Activated T-cell treated with anti-CD3 and anti-CD28 coated beads, Interleukin-2, amount 50 U/mL, for 1 hour (primary cell): ENCODE measurements at places on chromosomes 12 and 14.

DNA sequence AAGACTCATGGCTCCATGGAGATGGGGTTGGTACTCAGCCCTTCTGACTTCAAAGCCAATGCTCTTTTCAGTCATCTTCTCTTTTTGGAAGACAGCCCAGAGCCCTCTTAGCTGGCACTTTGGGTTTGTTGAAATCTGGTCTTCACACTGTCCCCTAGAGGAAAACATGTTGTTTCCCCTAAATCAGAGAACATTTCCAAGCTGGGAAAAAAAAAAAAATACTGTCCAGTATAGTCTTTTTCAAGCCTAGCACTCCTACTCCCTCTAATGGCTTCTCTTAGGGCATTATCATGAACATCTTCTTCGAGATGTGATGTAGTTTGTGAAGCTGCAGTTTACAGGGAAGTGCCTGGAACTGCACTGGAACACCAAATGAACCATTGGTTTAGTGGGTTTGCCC is 3.0 kb upstream of the ZC3H14 start:
- no peak for DNase-seq

- no peak for DNase-seq
Measured at GRCh38 chr12:848173-848865, 95.9 kb downstream of the WNK1 start.

DNA sequence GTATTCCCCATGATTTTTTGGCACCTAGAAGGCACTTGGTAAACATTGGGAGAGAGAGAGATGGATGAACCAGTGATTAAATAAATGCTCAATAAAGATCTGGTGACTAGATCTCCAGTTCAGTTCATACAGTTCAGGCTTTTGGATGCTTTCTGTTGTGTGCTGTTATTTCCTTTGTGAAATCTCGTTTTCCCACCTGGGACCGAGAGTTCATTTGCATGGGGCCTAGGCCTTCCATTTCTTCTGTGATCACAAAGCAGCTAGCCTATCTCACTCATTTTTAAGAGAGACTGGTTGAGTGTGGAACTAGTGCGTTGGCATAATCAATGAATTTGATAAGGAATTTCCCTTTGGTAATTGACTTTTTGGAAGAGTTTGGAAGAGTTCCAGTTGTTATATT is 104.0 kb downstream of the VRK1 start:
- no peak for DNase-seq

DNA sequence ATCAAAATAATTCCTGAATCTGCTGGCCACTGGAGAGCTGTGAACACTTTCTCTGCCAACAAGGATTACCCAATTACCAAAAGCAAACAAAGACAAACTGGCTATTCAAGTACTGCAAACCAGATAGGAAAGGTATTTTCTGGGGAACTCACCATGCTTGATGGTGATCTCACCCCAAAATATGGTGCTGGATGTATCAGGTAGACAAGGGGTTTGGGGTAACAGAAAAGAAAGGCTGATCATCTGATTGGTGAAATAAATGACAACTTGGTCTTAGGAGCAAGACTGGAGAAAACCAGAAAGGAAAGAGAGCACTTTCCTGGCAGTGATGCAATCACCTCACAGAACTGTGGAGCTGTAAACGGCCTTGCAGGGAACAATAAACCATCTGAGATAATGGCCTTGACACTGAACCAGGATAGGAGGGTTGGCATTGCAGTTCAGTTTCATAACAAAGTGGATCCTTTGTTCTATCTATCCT is 31.0 kb upstream of the NPFF start:
- no peak for DNase-seq

- DNase-seq, result no peak
Measured at GRCh38 chr12:46556819-46557524, 184.4 kb upstream of the SLC38A2 start.

GRCh38 chr12:121334513-121335343 is 17.5 kb downstream of the ANAPC5 start:
- no peak for DNase-seq

GRCh38 chr12:4874671-4875070 is 35.0 kb upstream of the KCNA1 start:
- no peak for DNase-seq

- DNase-seq, result no peak
Measured at GRCh38 chr14:91175291-91176201, 61.7 kb downstream of the DGLUCY start.

- DNase-seq, result no peak
Measured at GRCh38 chr12:19550626-19551025, 111.3 kb downstream of the AEBP2 start.

DNA sequence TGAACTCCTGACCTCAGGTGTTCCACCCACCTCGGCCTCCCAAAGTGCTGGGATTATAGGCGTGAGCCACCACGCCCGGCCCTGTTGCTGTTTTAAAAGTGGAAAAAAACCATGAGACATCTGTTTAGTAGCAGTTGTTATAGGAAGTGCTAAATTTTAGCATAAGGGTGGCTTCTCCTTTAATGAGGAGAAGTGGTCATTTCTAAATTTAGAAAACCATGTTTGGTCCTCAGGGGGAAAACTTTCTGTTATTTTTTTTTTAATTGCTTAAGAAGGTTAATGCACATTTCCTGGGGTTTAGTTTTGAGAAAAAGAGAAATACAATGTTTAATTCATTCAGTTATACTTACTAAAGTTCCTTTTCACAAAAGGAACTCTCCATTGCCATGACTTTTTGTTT is 102.1 kb downstream of the MYRFL start:
- DNase-seq, result no peak

DNA sequence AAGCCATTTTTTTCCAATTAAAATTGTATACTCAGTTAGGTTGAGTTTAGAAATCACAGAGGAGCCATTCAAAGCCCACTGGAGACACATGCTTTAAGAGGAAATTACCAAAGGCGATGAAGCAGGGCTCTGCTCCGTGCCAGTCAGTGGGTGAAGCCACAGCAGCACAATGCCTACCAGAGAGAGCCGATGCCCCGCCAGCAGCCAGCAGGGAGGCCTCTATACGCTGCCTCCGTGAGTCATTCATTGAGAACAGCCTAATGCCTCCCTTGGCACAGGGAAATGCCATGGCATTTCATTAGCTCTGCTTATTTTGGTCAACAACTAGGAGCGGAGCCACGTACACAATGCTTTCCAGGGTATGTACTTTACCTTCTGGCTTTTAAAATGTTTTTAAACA is 197.8 kb upstream of the FRMD6 start:
- no peak for DNase-seq

DNA sequence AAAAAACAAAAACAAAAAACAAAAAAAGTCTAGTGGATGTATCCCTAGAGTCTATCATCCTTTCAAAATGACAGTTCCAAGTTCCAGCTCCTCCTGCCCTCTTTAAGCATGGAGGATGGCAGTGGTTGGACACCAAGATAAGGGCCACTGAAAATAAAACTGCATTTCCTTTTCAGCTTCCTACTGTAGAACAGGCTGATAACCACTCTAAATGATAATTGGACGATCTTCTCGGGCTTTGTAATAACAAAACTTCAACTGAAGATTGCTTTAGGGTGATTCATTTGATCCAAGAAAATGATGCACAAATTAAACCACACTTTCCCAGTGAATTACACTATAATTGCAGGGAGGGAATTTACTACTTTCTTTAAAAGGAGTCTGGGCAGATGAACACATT is 42.2 kb upstream of the CRACR2A start:
- no peak for DNase-seq

DNA sequence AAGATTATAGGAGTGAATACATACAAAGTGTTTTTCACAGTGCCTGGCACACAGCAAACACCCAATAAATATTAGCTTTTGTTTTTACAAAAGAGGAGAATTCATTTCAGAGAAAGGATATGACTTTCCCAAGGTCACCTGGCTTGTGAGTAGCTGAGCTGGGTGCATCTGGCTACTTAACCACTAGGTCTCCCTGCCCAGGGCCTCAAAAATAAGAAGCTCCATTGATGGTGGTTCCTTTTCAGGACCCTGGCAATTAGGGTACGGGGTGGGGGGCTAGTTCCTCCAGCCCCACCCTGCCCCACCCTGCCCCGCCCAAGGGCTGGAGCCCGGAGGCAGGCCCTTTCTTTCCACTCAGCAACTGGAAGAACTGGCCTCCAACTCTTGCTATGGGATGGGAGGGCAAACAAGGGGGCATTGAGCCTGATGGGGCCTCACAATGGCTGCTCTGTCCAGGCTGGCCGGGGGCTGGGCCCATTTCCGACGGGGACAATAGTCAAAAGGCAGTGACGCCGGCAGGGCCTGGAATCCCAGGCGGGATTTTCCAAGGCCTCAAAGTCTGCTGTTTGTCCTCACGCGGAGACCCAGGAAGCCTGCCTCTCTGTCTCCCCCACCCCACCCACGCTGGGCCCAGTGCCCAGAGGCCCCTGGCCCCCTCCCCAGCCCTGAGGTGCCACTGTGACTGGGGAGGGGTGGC is 8.2 kb upstream of the ATG101 start:
- DNase-seq, result no peak

GRCh38 chr14:59347511-59347900 is 117.7 kb downstream of the GPR135 start:
- DNase-seq, result no peak

DNA sequence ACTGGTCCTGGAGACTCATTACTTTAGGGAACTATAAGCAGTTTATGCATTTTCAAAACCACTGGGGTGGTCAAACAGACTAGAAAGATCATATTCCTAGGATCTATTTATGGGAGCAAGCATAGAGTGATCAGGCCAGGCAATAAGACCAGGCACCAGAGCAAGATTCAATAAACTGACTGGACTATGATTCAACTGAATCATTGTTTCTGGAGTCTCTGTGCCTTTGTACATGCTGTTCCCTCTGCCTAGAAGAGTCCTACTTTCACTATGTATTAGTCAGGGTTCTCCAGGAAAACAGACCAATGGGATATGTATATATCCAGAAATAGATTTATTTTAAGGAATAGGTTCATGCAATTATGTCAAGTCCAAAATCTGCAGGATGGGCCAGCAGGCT is 55.5 kb downstream of the EMP1 start:
- DNase-seq, result no peak

DNA sequence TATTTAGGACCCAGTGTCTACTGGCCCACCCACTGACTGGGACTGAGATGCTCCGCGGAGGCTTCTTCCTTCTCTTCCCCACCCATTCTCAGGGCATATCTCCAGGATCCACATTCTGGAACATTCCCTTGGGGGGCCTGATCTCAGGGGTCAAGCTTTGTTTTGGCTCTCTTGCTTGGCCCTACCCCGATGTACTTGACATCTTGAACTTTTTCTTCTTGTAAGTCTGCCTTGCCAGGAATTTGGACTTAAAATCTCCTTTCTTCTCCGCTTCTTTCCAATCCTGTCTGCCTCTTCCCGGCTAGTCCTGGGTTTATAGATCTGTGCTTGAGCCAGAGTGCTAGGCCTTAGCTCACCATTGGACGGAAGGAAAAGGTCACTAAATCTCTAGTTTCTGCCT is 22.1 kb downstream of the DACT1 start:
- DNase-seq, result no peak

GRCh38 chr12:3726456-3726855 is 26.5 kb downstream of the CRACR2A start:
- no peak for DNase-seq

GRCh38 chr12:16613199-16613598 is 7.2 kb upstream of the LMO3 start:
- no peak for DNase-seq

DNA sequence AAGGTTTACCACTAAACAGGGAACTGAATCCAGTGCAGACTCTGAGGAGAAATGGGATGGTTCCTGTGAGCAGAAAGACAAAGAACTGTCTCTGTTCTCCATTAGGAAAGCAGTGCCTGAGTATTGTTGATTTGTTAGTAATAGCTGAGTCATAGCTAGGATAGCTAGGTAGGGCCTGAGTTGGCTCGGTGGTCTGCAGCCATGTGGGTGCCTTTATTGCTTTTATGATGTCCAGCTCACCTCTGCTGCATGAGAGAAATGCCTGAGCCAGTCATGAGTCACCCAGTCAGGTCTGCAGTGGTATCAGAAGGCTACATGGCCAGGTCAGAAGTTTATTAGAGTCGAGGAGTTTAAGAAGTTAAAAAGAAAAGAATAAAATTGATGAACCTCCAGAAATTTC is 24.2 kb downstream of the TRHDE start:
- DNase-seq, result no peak

DNA sequence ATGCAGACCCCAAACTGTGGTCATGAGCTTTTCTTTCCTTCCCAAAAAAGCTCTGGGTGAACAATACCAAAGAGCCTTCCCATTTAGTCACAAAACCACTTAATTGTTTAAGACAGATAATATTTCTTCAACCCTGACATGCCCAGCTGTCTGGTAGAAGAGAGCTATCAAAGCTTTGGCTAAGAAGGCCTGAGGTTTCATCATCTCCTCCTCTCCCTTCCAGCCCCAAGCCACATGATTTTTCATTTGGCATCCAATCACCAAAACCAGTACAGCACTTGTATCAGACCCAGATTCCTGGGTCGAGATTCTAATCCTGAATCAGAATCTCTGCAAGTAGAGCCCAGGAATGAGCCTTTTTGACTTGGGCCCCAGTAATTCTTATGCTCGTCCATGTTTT is 199.6 kb upstream of the TMEM260 start:
- DNase-seq, result no peak

DNA sequence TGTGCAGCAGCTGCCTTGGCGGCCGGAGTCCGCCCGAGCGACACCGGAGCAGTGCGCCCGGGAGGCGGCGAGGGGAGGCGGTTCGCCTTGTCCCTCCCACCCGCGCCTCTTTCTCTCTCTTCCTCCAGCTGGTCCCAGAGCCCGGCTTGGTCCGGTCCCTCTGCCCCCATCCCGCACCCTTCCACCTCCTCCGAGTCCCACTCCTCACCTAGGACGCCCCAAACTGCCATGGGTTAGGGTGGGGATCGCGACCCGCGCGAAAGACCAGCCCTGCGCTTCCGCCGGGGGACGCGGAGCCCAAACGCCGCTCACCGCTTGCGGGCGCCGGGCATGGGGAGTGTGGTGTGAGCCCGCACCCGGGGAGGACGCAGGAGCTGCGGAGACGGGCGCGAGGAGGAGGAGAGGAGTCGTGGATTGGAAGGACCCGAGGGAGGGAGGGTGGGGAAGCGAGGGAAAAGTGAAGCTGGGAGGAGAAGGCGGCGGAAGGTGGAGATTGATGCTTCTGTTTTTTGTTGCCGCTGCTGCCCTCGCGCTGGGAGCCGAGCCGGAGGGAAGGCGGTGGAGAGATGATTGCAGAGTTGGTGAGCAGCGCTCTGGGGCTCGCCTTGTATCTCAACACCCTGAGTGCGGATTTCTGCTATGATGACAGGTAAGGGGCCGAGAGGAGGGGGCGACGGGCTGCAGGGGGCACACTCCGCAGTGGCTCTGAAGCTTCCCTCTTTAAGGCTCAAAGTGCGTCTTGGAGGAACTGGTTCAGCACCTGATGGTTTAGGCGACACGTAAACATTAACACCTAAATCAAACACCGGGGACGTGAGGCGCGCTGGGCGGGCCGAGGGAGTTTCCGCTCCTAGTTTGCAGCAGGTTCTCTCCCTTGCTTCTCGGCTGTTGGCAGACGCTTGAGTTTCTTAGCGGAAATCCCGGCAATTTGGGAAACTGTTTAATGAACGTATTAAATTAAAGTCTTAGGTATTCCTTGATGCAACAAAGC is 610 bp downstream of the TMTC2 start:
- peak; percentile 66 for DNase-seq

DNA sequence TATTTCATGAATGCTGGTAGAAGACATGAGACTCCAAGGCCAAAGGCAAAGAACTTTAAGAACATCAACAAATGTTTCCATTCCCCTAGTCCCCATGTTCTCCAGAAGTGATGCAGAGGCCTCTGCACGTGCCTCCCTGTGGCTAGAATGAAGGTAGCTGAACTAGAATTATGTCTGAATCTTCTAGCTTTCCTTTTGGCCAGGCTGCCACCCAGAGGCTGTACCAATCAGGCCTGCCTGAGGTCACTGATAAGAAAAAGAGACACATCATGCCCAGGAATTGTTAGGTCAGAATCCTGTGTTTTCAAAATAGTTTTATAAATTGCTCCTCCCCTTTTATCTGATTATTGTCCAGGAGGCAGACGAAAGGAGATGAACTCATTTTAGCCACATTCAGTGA is 188.0 kb upstream of the SLC16A7 start:
- no peak for DNase-seq
